Colonic mucosa (tissue), 4 donors: ENCODE measurements at places on chromosomes 3 and 15. TPM values are rescaled to one million over a fixed set of nuclear protein-coding genes. Genes with fewer than 3 reads are reported as not detected.

Gene PPP1R14D
- 166 TPM for total RNA-seq

Gene CCR8
- 0.29 TPM for total RNA-seq

Gene GUCA1C
- not detected for total RNA-seq

Gene UTS2B
- total RNA-seq = 0.69 TPM

Gene EXD1
- not detected for total RNA-seq

Gene ELL3
- total RNA-seq = 23.3 TPM

Gene ZNF80
- total RNA-seq = not detected

Gene ASB14
- total RNA-seq = not detected

Gene CLDN16
- total RNA-seq = not detected

Gene AHSG
- not detected for total RNA-seq
